ENCODE measurements at places on chromosomes 3 and 15. TPM values are rescaled to one million over a fixed set of nuclear protein-coding genes. Genes with fewer than 3 reads are reported as not detected.
A peak's percentile ranks its signal among the peaks of the same experiment; 100 is the strongest.

DNA sequence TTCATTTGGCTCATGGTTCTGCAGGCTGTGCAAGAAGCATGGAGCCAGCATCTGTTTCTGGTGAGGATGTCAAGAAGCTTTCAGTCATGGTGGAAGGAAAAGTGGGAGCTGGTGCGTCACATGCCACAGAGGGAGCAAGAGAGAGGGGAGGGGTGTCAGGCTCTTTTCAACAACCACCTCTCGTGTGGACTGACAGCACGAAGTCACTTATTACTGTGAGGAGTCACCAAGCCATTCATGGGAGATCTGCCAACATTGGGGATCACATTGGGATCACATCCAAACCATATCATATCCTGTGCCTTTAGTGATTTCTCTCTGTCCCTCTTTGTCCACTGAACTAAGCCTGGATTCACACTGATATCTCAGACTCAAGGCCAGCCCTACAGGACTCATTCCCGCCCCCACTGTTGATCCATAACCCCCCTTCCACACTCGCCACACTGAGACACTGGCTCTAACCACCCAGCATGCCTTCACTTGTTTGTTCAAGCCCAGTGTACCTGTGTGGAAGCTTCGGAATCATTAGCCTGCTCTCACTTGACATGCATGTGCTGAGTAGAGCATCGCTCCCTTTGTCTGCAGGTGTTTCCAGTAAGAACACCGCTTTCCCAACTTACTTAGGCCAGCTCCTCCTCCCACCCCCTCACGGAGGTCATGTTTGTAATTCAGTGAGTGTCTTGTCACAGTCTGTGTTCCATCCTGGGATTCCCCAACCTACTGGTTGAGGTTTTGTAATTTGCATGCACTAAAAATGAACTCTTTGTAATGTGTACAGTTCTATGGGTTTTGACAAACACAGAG, 132.2 kb downstream of the KLF13 start:
- no peak for DNase-seq

- no peak for DNase-seq
Measured at GRCh38 chr15:71530116-71530515, 280.2 kb upstream of the NR2E3 start.

DNA sequence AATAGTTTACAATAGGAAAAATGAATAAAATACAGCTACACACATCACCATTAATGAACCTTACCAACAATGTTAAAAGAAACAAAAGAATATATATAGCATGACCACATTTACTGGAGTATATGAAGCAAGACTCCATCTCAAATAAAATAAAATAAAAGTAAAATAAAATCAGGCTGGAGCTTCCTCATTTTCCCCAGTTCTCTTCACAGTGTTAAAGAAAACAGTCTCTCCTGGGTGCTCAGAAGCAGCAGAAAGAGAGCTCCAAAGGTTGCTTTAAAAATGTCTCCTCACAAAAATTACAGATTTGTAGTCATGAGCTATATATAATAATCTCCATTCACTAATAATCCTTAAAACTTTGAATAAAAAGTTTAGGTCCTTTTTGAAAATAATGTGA, 48.8 kb downstream of the PIK3CB start:
- no peak for DNase-seq

DNA sequence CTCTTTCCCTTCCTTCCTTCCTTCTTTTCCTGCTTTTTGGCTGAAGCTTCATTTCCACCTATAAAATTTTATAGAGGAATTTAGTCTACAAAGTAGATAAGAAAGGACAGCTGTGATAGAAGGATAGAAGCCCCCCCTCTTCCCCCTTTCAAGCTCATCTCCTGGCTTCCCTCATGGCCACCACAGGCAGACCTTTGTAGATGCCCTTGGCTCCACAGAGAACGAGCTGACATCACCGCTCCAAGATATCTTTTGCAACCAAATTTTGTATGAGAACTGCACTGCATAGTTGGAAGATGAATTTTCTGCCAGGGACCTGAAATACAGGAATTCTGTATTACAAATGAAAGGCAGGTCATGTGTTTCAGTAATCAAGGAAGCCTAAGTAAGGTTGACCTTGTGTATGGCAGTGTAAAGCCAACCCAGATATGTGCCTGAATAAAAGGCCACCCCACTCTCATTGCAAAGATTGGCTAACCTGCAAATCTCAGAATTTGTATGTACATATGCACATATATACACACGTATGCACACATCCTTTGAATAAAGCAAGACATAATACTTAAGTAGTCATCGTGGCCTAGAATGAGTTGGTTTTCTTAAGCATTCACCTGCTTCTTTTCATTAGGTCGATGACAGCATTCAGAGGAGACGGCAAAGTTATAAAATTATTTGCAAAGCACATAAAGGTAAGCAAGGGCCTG, 57.1 kb upstream of the FILIP1L start:
- DNase-seq = no peak

GRCh38 chr3:78116874-78117273, 1077.0 kb downstream of the ROBO2 start:
- DNase-seq = no peak

DNA sequence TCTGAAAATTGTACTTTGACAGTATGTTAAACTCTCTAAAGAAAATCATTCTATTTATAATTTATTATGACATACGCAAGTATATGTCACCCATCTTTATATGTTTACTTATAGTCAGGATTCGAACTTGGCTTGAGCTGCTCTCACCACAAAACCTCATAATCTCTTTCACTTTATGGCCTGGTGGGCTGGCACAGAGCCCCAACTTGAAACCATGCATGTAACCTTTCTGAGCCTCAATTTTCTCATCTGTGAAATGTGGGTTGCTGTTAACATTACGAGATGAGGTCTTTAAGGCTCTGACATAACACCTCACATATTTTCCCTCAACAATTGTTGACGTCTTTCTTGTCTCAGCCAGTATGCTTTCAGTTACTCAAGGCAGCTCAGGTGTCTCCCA, 69.4 kb upstream of the PFN2 start:
- no peak for DNase-seq

- no peak for DNase-seq
Measured at GRCh38 chr15:44264148-44264547, 24.4 kb upstream of the GOLM2 start.

DNA sequence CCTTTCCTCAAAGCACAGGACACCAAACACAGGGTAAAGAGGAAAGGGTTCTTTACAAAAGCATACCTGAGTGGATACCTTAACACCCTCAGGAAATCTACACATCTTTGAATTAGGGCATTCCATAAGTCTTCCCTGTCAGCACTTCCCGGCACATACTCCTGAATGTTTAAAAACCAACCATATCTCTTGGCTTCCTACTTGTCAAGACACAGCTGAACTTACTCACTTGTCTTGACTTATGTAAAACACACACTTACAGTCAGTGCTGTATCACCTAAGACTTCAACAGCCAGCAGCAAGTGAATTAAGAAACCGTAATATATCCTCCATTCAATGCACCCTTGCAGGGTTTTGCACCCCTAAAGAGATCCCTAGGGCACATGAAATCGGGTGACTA, 17.5 kb downstream of the IL1RAP start:
- DNase-seq = no peak

GRCh38 chr15:38562278-38562677, 2.3 kb downstream of the RASGRP1 start:
- DNase-seq = no peak

GRCh38 chr15:100338971-100339444, 2.8 kb downstream of the ADAMTS17 start:
- peak; percentile 25 for DNase-seq

- no peak for DNase-seq
Measured at GRCh38 chr15:64222573-64223366, 59.9 kb upstream of the PPIB start.

GRCh38 chr3:31755926-31756658, 223.4 kb downstream of the STT3B start:
- no peak for DNase-seq

- no peak for DNase-seq
Measured at GRCh38 chr3:100696161-100696560, 13.1 kb upstream of the TFG start.

DNA sequence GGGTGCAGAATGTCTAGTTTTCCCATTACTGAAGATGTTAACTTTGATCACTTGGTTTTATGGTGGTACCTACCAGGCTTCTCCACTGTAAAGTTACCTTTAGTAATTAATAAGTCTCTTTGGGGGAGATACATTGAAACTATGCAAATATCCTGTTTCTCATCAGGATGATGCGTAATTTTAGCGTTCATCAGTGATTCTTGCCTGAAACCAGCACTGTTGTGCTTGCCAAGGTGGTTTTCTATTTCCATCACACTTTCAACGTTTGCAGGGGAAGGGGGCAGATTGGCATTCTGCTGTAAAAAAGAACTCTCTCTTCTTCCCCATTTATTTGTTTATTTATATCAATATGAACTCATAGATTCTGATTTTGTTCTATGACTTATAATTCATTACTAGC, 61.0 kb downstream of the SSR3 start:
- no peak for DNase-seq

- no peak for DNase-seq
Measured at GRCh38 chr3:150391161-150391560, 16.9 kb upstream of the TSC22D2 start.

GRCh38 chr3:194397757-194398312, 1.2 kb downstream of the GP5 start:
- DNase-seq = no peak

DNA sequence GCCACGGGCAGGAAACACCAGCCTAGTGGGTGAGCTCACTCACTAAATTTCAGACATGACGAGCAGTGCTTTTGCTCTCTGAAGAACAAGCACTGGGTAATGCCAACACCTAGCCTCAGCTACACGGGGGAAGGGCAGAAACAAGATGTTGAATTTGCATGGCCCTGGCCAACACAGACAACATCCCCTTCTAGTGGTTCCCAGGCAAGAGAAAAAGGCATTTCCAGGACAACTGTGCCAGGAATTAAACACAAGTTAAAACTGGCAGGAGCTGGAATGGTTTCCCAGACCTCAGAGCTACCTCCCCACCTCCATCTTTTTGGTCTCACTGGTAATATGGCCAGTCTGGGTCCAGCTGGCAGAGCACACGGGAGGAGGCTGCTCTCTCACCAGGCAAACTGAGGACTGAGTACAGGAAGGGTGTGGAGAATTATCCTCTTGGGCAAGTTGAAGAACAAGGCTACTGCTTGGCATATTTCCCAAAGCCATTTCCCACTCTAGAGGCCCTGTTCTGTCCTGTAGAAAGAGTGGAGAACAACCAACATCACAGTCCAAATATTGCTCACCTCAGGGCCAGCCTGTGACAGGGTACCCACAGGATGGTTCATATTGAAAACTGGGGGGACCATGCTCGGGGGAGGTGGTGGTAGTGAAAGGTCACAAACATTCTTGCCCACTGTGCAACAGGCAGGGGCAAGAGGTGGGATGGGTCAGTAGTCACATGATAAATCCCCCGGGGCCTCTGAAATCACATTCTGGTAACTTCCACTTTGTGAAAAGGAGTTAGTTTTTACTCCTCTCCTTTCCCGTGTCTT, 26.5 kb downstream of the TSPAN3 start:
- no peak for DNase-seq

- DNase-seq = no peak
Measured at GRCh38 chr3:58387650-58388546, 45.7 kb downstream of the PDHB start.

DNA sequence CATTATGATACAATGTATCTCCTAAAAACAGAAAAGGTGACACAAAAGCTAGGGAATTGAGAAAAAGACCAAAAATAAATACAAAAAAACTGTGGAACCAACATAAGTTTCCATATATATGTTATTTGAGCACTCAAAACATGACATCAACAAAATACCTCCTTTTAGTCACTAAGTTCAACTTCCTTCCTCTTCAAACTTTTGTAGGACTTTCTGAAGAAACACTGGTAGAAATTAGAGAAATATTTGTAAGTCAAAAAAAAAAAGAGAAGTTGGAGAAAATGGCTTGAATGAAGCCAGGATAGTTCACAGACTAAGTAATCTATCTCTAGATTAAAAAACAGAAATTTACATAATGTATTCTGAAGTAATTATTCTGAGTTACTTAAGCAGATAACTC, 208.4 kb upstream of the ALCAM start:
- DNase-seq = peak; percentile 35

- no peak for DNase-seq
Measured at GRCh38 chr15:66023311-66023972, 154.2 kb downstream of the RAB11A start.

DNA sequence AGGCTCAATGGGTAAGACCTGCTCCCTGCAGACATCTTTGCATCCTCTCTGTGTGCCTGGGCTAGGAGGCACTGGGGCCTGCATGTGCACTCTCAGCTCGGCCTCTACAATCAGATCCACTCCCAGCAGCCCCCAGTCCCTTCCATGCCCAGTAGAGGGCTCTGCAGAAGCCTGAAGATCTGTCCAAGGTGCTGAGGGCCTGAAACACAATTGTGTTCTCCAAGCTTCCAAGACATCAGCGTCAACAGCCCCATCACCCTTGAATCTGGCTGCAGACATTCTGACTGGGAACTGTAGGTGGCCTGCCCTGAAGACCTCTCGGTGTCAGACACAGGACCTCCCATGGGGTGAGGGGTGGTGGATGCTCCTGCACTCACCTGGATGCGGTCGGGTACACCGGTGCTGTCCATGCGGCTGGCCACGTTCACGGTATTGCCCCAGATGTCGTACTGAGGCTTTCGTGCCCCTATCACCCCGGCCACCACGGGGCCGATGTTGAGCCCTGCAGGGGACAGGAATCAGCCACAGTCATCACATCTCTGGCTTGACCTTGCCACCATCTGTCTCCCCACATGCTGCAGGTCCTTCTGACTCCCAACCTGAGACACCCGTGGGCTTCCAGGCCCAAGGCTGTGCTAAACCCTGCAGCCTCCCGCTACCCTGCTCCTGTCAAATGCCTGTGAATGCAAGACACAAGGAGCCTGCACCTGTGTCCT, 84.7 kb downstream of the SEC22A start:
- DNase-seq = no peak

The APOD gene
- not detected for polyA plus RNA-seq

The AGBL1 gene
- not detected for polyA plus RNA-seq

The FGD5 gene
- polyA plus RNA-seq = not detected

The TRPM1 gene
- polyA plus RNA-seq = 0.03 TPM

Measured in CD14-positive monocyte (primary cell).